ENCODE measurements at places on chromosomes 5 and 9.

GRCh38 chr5:36701085-36701698 lies 94.8 kb downstream of the SLC1A3 start:
- DNase-seq = no peak

DNA sequence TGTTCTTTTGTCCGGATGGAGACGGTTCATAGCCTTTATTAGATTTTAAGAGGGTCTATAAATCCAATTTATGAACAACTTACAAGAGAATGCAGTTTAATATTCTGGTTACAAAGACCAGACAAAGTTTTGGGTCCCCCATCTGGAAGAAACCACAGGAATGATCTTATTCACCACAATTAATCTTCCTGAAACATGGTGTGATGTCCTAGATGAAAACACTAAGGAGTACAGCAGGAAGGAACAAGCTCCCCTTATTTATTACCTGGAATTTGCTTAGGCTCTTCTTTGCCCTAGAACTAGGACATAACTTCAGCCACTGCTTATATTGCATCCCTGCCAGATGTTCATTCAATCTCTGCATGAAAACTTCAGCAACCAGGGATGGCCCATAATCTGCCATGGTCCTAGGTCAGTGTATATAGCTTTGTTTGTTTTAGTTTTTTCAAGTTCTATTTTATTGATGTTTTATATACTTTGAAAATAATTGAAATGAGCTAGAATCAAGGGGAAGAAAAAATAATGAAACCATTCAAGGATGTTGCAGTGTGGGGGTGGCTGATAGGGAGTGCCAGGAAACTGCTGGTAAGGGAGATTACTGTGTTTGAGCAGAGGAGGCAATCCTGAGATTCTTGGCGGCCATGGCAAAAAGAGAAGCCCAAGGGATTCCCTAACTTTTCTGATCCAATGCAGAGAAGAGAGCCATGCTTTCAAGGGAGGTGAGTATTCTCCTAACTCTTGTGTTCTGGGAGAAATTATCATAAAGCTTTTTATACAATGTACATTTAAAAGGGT lies 16.8 kb downstream of the TXNDC8 start:
- DNase-seq = no peak

- DNase-seq = no peak
Observed at GRCh38 chr5:141821430-141821925, 56.7 kb downstream of the PCDH1 start.

- DNase-seq = no peak
Observed at GRCh38 chr5:37724395-37725125, 115.3 kb downstream of the GDNF start.

DNA sequence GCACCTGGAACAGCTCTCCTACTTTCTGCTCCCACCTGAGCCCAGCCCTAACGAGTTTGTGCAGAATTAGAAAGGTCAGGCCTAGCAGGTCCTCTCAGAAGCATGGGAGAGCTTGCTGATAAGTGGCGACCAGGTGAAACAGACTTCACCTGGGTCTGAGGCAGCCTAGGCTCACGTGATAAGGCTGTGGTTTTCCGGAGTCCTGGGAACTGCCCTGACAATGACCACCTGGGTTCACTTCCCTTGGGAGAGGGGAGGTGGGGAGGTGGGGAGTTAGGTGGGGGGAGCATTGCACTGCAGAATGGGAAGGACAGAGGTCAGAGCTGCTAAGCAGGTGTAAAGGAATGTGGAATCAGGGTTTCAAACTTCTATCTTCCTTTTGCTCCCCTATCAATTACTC lies 152.9 kb upstream of the MAP1B start:
- no peak for DNase-seq

DNA sequence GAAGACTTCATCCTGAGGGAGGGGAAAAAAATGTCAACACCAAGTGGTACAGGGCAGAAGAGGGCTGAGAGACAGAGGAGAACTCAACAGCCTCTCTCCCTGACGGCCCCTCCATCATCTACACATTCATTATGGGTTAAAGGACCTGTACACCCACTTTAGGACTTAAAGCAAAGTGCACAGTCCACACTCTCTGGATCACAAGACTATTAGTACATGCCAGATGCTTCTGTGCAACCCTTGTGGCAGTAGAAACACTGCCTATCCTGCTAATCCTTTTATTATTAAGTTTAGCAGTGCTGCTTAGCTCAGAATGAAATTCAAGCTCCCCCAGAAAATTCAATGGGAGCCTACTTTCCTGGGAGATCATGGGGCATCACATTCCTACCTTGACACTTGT lies 1.9 kb downstream of the FRMD3 start:
- DNase-seq = no peak

DNA sequence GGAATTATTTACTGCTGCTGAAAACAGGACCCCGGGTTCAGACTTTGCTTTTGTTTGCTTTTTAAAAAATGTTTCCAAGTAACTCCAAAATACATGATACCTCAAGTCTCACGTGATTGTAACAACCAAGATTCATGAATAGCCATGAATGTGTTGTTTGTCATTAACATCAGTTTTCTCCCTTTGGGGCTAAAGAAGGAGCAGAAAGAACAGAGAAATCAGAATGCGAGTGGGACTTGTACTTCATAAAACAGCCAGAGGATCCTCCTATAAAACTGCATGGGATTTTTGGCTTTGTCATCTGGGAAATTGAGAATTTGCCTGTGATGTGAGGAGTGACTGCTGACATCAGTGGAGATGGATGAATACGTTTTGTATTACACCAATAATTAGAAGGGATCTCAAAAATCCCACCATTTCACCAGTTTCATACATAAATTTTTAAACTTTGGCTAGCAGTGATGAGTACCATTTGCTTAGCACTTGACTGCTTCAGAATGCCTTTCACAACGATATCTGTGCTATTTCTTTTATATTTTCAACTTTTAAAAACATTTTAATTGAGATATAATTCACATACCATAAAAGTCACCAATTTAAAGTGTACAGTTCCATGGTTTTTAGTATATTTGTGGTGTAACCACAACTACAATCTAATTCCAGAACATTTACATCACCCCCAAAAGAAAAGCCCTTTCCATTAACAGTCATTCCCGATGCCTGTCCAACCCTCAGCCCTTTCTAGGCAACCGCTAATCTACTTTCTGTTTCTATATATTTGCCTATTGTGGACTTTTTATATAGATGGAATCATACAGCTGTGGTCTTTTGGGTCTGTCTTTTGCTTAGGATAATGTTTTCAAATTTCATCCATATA lies 126.9 kb upstream of the ANKRD55 start:
- DNase-seq = no peak

- no peak for DNase-seq
Observed at GRCh38 chr9:38053697-38054461, 15.1 kb downstream of the SHB start.

- DNase-seq = no peak
Observed at GRCh38 chr9:137035937-137036336, 4.0 kb upstream of the FUT7 start.

DNA sequence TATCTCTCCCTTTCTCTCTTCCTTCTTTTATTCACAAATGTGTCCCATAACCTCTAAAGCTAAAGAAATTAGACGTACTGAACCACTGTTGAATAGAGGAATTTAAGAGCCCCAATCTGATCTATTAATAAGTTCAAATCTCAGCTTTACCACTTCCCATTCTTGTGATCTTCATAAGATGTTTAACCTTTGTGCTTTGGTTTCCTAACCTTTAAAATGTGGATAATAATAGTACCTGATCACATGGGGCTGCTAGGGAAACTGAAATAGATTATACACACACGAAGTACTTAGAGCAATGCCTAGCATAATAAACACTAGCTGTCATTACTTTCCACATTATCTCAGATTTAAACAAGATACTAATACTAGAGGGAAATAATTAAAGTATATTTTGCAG lies 324.3 kb upstream of the SEMA6A start:
- DNase-seq = no peak

GRCh38 chr9:92097997-92098482 lies 17.2 kb downstream of the SPTLC1 start:
- DNase-seq = peak; percentile 59

- no peak for DNase-seq
Observed at GRCh38 chr9:131733541-131734061, 6.3 kb downstream of the RAPGEF1 start.

DNA sequence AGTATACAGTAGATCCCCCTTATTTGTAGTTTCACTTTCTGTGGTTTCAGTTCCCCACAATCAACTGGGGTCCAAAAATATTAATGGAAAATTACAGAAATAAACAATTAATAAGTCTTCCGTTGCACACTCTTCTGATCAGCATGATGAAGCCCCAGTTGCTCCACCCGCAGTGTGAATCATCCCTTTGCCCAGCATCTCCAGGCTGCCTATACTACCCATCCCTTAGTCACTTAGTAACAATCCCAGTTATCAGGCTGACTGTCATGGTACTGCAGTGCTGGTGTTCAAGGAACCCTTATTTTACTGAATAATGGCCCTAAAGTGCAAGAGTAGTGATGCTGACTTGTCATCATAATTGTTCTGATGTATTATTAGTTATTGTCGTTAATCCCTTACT lies 28.9 kb downstream of the SHC3 start:
- DNase-seq = no peak

DNA sequence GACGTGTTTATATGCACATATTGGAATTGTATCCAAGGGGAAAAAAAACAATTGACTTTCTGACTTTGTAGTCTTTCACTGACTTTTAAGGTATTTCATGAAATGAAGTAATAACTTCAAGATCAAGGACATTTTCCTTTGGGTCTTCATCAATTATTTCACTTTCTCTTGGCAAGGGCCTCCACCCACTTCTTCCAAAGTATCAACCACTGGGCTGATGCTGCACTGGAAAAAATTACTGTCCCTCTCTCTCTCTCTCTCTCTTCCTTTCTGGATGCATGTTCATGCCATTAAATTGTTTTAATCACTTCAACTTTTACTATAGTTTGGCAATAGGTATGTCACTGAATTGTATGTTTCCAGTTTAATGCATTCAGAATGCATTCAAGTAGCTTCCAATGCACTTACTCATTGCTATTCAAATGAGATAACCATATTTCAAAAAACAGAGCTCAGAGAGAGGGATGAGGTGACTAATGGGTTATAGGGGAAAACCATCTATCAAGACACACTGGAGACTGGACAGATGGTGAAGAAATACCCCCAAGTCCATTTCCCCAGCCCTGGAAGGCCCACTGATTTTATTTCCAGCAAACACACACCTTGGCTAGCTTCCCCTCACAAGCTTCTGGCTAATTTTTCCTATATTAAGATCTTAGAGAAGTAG lies 585.3 kb downstream of the EBF1 start:
- DNase-seq = no peak

GRCh38 chr9:105024529-105024928 lies 96.6 kb upstream of the ABCA1 start:
- no peak for DNase-seq

- DNase-seq = no peak
Observed at GRCh38 chr5:34697308-34698108, 41.4 kb downstream of the RAI14 start.

GRCh38 chr9:34045903-34046302 lies 2.8 kb downstream of the UBAP2 start:
- DNase-seq = no peak

DNA sequence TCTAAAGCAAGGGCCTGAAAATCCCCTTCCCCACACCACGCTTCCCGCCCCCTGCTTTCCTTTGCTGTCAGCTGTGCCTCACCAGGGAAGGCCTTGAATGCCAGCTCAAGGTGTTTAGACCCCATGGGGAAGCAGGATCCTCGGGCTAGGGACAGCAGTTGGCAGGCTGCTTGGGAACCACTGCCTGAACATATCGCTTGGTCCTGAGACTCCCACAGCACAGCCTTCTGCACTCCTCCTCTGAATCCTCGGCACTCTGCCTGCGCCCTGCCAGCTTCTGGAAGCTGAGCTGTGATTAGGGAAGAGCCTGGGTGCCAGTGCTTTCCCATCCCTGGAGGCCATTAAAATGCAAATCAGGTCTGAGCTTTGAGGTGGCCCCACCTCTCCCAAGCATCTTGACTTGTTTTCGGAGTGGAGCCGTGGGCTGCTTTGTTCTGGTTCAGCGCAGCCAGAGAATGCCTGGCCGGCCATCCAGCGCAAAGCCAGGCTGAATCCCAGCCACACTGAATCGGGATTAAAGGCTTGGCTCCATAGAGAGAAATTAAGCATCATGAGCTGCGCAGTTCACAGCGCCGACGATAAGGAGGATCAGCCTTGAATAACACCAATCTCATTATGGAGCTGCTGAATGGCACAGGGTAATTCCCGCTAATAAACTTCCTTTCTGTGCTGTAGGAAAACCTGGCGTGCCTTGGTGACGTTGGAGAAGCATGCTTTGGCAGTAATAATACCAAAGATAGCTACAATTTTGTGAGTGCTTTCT lies 40.0 kb downstream of the AMBP start:
- no peak for DNase-seq

DNA sequence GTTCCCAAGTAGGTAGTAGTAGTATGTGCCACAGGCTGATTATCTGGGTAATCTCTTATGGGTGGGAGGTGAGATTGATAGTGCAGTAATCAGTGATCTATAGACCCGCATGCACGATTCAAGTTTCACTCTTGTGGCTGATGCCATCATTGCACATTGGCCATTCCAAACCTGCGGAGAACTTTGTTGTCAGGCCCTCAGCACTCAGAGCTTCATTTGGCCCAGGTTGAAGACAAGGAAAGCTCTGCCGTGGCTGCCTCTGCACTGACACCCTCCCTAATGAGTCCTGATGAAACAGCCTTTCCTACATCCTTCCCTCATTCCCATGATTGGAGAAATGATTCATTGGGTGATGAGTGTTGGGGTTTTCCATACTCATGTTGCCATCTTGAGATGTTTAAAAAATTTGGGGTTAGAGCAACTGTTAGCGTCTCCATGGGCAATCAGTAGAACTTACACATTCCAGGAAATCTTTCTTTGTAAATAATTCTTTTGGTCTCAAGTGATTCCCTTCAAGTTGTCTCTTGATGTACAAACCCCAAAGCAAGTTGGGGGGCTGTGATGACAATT lies 22.9 kb downstream of the PROP1 start:
- DNase-seq = no peak

GRCh38 chr5:115755675-115756074 lies 60.8 kb downstream of the CDO1 start:
- no peak for DNase-seq

GRCh38 chr5:42228279-42228678 lies 195.0 kb upstream of the GHR start:
- no peak for DNase-seq

DNA sequence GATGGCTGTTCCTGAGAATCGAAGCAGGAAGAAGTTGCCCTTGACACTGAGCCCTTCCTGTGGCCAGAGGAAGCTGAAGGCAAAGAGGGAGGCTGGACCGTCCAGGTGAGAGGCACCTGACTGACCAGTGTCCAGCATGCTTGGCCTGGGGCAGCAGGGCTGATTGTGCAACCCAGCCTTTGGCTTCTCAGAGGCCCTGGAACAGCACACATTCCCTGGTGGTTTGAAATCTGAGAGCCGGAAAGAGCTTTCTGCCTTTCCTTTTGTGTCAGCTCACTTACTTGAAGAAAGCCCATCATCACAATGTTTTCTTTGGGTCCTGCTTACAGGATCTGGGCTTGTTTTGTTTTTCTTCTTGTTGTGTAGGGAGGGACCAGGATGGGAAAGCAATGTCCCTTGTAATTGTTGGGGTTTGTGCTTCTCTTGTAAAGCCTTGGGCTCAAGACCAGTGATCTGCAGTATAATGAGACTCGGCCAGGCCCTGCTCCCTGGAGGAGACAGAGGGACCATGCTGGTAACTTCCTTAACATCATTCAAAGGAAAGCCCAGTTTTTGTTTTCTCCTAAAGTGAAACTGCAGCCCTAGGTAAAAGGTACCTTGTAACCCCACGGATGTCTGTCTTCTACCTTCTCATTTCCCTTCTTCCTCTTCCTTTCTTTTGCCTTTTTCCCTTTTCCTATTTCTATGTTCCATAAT lies 213.7 kb downstream of the NXNL2 start:
- DNase-seq = no peak
